Suprapubic skin (tissue), 4 donors: ENCODE measurements at places on chromosomes 11 and 22.
A peak's percentile ranks its signal among the peaks of the same experiment; 100 is the strongest.

DNA sequence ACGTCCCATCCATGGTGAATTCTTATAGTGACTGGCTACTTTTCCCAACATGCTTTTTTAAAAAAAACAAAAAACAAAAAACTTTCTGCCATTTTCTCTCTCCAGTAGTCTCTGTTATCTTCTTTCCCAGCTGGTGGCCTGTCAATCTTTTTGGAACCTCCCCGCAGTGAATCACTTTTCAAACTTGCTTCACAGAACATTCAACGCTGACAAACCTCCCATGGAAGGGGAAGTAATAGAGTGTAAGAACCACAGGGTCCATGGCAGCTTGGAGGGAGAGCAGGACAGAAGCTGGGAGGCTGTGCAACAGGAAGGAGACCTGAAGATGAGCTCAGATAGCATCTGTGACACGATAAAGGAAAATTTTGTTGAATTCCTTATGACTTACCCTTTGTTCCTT lies 9.8 kb upstream of the CECR2 start:
- no peak for DNase-seq

- no peak for DNase-seq
These were observed 52.9 kb downstream of the UVRAG start for GRCh38 chr11:75867778-75868374.

DNA sequence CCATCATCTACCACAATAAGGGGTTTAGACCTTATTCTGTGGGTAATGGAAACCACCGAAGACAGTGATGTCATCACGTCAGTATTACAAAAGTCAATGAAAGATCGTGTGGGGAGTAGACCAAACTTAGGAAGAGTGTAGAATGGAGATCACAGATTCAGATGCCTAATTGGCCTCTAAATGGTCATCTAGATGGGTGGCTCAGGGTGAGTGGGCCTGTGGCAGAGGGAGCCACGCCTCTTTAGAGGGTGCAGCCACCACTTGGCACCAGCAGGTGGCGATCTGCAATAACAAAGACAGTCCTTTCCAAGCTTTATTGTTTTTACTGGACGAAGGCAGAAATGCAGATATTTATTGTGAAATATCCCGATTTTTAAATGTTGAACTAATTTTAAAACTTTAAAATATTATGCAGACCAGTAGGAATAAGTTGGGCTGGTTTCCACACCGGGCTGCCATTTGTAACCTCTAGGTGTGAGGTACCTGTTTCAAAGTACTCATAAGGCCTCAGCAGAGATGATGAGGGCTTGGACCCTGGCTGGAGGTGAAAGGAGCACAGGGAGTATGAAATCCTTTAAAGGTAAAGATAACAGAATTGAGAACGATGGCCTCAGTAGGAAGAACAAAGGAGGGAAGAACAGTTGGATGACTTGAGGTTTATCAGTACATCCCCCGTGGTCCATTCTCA lies 222.0 kb downstream of the DBX1 start:
- DNase-seq: no peak

DNA sequence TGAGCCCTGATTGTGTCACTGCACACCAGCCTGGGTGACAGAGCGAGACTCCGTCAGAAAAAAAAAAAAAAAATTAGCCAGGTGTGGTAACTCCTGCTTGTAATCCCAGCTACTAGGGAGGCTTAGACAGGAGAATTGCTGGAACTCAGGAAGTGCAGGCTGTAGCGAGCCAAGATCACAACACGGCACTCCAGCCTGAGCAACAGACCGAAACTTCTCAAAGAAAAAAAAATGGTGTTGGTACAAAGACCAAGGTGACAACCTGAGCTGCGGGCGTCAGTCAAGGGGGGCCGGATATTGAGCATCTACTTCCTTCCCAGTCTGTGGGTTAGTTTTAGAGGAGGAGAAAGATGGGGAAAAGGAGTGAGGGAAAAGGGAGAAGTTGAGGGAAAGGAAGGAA lies 48.5 kb upstream of the HSPA8 start:
- DNase-seq: no peak

GRCh38 chr11:129595038-129595962 lies 219.7 kb downstream of the BARX2 start:
- DNase-seq: no peak

DNA sequence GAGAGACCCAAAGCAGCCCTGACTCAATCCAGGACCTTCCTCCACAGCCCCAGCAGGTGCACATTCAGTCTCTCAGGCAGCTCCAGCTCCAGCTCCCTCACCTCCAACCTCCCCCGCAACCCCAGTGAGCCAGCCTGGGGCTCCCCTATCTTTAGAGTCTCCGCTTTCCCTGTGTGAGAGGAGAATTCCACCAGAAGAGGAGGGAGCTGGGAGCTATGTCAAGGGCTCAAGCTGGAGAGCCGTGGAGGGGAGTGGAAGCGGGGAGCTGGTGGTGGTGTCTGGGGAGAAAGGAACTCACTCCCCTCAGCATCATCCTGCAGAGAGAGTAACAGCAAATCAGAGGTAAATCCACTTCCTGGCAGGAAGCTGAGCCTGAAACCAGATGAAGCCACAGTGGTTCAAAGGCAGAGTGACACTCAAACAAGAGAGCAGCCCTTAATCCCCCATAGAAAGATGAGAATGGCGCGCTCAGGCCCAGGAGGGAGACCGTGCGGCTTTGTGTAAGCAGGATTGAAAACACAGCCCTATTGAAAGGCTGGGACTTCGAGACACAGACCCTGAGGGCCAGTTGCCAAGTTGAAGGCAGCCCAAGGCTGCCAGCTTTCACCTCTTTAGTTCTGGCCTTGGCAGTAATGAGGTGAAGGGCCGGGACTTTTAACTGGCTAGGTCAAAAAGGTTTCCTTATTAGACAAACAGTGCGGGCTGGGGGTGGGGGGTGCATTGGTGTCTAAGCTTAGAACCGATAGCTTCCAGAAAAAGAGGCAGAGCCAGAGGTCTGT lies 21.4 kb upstream of the CDON start:
- no peak for DNase-seq

DNA sequence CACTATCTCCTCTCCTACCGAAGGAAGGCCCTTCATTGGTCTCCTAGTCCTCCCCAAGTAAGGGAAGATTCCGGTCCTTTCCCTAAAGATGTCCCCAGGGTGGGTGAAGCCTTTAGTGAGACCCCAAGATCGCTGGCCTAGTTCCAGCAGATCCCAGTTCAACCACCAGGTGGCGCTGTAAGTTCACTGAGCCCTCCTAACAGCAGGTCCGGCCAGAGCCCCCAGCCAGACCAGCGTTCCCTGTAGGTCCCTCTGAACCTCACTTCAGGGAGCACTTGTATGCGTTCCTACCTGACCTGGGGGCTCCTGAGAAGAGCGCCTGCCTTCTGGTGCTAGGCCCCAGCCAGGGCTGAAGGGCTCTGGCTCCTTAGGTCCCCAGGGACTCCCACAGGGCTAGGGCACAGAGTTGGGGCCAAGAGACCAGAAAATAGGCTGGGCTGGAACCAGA lies 38.1 kb downstream of the LMO1 start:
- DNase-seq: peak; percentile 85

DNA sequence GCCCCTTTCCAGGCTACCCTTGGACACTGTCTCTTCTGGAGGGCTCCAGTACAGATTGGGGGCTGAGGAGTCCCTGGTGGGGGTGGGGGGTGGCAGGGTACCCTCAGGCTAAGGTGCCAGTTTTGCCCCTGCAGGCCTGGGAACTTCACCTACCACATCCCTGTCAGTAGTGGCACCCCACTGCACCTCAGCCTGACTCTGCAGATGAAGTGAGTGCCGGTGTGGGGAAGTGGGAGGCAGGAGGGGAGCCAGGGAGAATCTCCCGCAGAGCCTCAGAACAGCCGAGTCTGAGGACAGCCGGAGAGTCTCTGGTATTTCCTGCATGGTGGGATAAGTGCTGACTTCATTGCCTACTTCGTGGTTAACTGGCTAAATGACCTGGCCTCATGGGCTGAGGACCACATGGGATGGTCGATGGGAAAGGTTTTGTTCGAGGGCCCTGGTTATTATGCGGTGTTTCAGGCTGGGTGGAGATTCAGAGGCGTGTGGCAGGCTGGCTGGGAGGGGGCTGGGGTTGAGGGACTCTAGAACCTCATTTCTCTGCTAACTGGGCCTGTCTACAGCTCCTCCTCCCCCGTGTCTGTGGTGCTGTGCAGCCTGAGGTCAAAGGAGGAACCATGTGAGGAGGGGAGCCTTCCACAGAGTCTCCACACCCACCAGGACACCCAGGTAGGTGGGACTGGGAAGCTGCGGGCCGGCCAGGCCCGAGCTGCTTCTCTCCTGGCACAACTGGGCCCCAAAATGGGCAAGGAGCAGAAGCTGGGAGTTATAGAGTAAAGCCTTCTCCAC lies 8.5 kb downstream of the TMEM258 start:
- no peak for DNase-seq

GRCh38 chr11:50037251-50037650 lies 4.6 kb downstream of the OR4C45 start:
- DNase-seq: no peak

- no peak for DNase-seq
These were observed 8.7 kb upstream of the DAGLA start for GRCh38 chr11:61671527-61671926.

GRCh38 chr11:15769203-15769602 lies 587.1 kb downstream of the SOX6 start:
- DNase-seq: no peak

GRCh38 chr22:20021196-20022181 lies 579 bp downstream of the TANGO2 start:
- DNase-seq: no peak

GRCh38 chr11:36364551-36365325 lies 68.7 kb downstream of the PRR5L start:
- DNase-seq: no peak

- DNase-seq: no peak
These were observed 12.1 kb downstream of the SLC15A3 start for GRCh38 chr11:60939855-60940254.

DNA sequence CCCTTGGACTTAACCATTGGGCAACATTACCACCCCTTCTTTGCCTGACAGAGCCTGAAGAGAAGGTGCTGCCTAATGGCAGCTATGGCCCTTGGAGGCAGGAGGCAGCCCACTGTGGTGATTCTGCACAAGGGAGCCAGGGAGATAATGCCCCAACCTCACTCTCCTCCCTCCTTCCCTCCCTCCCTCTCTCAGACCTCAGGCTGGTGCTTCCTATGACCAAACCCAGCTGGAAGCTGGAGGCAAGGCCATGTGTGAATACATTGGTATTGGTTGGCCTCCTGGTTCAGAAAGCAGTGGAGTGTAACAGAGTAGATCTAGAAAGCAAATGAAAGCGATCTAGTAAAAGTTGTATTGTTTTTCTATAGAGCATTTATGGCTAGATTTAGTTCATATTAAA lies 233.1 kb downstream of the CSNK2A3 start:
- no peak for DNase-seq

GRCh38 chr11:33935461-33936456 lies 43.9 kb upstream of the LMO2 start:
- no peak for DNase-seq

GRCh38 chr22:29342577-29343312 lies 27.2 kb upstream of the RASL10A start:
- peak; percentile 75 for DNase-seq

- no peak for DNase-seq
These were observed 24.1 kb downstream of the CTSC start for GRCh38 chr11:88313441-88313840.

DNA sequence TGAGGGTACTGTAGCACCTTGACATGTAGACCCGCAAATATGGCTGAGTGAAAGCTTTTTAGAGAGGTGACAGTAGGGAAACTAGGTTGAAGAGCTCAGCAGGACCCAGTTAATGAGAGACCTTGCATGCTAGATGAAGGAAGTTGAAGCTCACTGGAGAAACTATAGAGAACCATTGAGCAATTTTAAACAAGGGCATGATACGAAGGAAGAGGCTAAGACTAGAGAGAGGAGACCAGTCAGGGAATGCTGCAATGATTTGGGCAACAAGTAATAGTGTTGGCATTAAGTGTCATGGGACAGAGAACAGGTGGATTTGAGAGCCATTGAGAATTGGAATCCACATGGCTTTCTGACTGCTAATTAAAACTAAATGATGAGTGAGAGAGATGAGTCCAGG lies 4.1 kb downstream of the OLFML1 start:
- DNase-seq: no peak

- DNase-seq: no peak
These were observed 46.9 kb downstream of the DKK3 start for GRCh38 chr11:11961399-11962028.

- DNase-seq: no peak
These were observed 53.6 kb downstream of the SYT13 start for GRCh38 chr11:45232341-45233080.

- DNase-seq: no peak
These were observed 23.4 kb upstream of the RIC3 start for GRCh38 chr11:8192016-8192895.

- peak; percentile 62 for DNase-seq
These were observed 9.5 kb downstream of the CDC42BPG start for GRCh38 chr11:64834723-64835615.

GRCh38 chr11:58574881-58575280 lies 775 bp downstream of the LPXN start:
- DNase-seq: no peak

- no peak for DNase-seq
These were observed 375.1 kb downstream of the OPCML start for GRCh38 chr11:133156986-133157745.

- DNase-seq: no peak
These were observed 3.4 kb upstream of the MS4A15 start for GRCh38 chr11:60753309-60753708.

DNA sequence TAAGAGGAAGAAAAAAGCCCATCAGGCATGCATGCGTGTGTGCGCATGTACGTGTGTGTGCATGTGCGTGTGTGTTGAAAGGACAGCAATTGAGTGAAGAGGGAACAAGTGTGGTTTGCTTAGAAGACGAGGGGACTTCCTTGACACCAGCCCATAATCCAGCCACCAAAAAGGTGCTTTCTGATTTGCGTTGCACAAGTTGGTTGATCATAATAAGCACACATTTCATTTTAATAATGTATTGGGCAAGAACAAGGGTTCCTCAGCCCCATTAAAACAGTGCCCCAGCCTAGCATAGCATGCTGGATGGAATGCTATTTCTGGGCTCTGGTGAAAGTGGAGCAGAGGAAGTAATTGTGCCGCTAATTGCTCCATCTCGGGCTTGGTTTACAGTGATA lies 493.2 kb downstream of the MIAT start:
- no peak for DNase-seq

DNA sequence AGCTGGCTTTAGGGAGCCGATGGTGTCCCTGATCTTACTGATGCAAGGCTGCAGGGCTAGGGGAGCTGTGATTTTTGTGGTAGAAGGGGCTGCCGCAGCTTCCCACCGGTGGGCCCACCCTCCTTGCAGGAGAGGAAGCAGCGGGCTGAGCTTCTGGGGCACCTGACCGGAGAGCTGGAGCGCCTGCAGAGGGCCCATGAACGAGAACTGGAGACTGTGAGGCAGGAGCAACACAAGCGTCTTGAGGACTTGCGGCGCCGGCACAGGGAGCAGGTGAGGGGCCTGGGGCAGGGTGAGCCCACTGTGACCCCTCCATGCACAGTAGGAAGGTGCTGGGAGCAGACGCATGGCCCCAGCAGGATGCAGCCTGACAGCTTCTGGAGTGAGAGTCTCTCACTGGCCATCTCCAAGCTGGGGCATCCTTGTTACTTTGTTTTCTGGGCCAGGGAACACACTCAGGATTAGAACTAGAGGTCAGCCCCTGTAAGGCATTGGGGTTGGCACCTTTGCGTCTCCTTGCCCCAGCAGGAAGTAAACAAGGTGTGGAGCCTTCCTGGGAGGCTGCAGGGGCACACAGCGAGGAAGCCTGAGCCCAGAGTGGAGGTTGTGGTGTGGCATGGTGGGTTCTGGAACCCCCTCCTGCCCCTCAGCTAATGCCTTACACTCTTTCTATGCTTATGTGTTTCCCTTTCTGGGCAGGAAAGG lies 66.7 kb downstream of the CEP164 start:
- DNase-seq: no peak
